EH (cell line): ENCODE measurements at places on chromosomes 5 and 9.

DNA sequence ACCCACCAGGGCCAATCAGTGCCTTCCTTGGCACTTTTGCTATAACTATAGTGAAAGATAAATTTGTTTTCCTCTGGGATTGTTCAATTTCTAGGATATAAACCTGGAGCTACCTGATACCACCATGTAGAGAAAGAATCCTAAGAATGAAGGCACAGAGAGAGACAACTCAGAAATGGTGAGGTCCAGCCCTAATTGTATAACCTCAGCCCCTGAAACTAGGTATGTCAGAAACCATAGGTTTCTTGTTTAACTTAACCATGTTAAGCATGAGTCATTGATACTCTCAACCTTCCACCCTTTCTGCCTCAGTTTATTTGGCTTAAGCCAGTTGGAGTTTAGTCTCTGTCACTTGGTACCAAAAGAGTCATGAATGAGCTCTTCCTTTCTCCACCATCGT, 4.6 kb upstream of the SPZ1 start:
- no peak for DNase-seq

- no peak for DNase-seq
Observed at GRCh38 chr5:1131191-1131621, 19.3 kb upstream of the SLC12A7 start.

DNA sequence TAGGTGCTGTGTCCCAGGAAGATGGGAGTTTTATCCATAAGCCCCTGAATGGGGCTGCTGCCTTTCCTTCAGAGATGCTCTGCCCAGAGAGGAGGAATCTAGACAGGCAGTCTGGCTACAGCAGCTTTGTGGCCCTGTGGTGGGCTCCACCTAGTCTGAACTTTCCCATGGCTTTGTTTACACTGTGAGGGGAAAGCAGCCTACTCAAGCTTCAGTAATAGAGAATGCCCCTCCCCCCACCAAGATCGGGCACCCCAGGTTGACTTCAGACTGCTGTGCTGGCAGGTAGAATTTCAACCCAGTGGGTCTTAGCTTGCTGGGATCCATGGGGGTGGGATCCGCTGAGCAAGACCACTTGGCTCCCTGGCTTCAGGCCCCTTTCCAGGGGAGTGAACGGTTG, 100.9 kb upstream of the DPYSL3 start:
- no peak for DNase-seq

DNA sequence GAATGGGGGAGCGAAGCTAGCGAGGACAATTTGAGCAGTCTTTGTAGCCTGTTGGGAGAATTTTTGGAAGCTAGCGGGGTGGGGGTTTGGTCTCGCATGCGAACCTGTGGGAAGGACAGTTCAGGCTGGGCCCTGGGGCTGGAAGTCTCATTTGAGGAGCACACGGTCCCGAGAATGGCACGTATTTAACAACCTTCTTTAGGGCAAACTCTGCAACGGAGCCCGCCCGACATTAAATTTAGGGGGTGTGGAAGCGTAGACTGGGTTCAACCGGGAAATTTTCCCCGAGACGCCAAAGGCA, 35.2 kb upstream of the NFIB start:
- no peak for DNase-seq

- peak; percentile 56 for DNase-seq
Observed at GRCh38 chr9:132651259-132651658, 18.5 kb downstream of the DDX31 start.

GRCh38 chr9:126468141-126468825, 141.7 kb downstream of the MVB12B start:
- no peak for DNase-seq

GRCh38 chr5:144812763-144813162, 642.1 kb downstream of the KCTD16 start:
- DNase-seq = peak; percentile 99

DNA sequence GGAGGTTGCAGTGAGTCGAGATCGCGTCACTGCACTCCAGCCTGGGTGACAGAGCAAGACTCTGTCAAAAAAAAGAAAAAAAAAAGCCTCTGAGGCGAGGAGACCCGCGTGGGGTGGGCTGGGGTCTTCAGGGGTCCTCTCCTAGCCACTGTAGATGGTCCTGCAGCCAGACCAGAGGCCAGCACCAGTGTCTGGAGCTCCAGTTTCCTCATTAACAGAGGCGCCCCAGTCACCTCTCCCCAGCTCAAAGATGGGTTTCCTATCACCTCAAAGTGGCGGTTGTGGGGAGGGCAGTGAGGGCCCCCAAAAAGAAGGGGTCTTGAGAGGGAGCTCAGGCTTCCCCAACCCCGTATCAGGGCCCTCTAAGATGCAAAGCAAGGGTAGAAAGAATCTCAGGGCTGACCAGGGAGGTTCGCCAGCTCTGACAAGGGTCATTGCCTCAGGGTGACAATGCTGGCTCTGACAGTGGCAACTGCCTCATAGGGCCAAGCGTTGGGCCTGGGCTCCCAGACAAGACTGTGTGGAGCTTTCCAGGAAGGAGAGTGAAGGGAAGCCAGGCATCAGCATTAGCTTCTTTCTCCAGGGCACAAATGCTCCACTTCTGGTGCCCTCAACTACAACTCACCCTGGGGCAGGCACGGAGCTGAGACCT, 15.0 kb downstream of the STK10 start:
- peak; percentile 52 for DNase-seq

DNA sequence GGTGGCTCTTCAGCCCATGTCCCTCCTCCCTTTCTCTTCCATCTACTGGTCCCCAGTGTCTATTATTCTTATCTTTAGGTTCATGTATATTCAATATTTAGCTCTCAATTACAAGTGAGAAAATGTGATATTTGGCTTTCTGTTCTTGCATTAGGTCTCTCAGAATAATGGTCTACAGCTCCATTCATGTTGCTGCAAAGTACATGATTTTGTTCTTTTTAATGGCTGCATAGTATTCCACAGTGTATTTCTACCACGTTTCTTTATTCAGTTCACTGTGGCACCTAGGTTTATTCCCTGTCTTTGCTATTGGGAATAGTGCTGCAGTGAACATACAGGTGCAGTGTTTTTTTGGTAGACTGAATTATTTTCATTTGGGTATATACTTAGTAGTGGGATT, 1308.8 kb downstream of the EFNA5 start:
- DNase-seq = no peak

- DNase-seq = no peak
Observed at GRCh38 chr5:27906481-27906880, 868.1 kb upstream of the CDH9 start.

DNA sequence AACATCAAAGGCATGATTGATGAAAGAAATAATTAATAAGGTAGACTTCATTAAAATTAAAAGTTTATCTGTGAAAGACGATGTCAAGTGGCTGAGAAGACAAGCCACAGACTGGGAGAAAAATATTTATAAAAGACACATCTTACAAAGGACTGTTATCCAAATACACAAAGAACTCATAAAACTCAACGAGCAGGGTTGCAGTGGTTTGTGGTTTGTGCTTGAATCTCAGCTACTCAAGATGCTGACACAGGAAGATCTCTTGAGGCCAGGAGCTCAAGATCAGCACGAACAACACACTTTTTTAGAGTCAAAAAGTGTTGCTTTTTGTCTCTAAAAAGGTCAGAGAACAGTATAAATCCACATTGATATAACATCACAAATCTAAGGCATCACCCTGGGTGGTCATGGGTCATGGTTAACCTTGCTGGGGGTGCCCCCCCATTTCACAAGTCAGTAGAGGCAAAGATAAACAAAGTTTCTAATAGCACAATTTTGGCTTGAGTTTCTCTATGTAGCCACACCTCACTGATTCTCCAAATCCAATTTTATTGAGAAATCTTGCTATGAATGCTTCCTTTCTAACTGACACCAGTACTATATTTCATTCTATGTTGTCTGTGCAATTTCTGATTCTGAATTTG, 342.9 kb upstream of the RPS23 start:
- DNase-seq = peak; percentile 30

- no peak for DNase-seq
Observed at GRCh38 chr9:19155106-19155935, 28.0 kb upstream of the PLIN2 start.
